D721Med (cell line): ENCODE measurements at places on chromosomes 5 and 9.

DNA sequence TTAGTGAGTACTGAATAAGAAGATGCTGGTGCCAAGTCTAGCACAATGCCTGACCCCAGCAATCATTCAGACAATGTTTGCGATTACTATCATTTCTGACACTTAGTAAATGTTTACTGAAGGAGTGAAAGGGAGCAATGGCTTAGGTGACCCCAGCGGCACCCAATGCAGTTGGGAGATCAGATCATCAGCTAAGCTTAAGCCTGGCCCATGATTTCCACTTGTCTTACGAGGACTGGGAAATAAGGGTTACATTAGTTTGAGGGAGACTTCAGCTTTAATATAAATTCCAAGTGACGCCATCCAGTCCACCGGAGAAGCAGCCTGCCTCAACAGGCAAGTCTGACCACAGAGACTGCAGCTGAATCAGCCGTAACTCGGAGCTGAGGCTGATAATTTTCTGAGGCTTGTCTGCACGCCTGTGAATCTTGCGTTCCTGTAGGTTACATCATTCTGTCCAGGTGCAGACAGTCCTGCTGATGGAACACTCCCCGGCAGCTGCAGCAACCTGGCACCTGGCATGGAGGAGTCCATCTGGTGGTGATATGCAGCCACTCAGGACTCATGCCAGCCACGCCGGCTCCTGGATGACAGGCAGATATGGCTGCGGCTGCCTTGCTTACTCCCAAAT is 34.9 kb upstream of the FGF1 start:
- no peak for DNase-seq

- no peak for DNase-seq
Observed at GRCh38 chr5:944621-944927, 51.9 kb downstream of the TRIP13 start.

DNA sequence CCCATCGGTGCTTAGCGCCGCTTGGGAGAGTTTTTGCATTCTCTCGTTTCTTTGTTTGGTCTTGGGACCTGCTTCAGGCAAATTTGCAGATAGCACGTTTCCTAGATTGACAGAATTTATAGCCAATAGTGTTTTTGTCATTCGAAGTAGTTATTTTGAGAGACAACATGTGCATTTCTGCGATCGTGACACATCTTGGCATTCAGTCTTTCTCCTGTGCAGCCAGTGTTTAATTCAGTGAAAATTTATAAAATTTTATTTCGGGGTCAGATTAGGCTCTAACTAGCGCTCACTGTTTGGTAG is 830 bp downstream of the PRRC1 start:
- DNase-seq, result no peak

GRCh38 chr5:169133531-169133930 is 167.4 kb downstream of the SLIT3 start:
- no peak for DNase-seq

- no peak for DNase-seq
Observed at GRCh38 chr5:137115152-137115551, 384.0 kb downstream of the SPOCK1 start.

DNA sequence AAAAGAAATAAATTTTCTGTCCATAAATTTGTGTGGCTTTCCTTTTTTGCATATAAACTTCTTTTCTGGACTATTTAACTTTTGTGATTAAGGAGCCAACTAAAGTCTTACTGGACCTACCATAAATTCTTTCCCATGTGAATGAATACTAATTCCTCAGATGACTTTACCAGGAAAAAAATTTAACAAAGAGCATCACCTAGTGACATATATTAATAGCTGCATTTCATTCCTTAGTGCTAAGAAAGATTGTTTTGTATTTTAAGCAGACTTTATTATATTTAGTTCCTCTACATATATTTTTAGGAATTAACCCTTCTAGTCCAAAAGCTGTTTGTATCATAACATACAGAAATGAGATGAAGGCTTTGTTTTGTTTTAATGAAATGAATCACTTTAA is 64.4 kb downstream of the C9orf85 start:
- no peak for DNase-seq

DNA sequence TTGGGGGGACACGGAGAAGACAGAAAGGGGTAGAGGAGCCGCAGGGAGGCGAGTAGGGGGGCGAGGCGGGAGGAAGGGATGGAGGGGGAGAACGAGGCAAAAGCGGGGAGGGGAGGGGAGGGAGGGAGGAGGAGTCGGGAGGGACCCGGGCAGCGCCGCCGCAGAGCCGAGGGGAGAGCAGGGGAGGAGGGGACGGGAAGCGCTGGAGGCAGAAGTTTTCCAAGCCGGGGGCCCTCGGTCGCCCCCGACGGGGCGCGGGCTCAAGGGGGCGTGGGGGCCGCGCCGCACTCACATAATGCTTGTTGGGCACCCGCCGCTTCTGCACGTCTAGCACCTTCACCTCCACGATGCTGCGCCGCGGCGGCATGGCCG is 353 bp downstream of the SH3PXD2B start:
- no peak for DNase-seq

DNA sequence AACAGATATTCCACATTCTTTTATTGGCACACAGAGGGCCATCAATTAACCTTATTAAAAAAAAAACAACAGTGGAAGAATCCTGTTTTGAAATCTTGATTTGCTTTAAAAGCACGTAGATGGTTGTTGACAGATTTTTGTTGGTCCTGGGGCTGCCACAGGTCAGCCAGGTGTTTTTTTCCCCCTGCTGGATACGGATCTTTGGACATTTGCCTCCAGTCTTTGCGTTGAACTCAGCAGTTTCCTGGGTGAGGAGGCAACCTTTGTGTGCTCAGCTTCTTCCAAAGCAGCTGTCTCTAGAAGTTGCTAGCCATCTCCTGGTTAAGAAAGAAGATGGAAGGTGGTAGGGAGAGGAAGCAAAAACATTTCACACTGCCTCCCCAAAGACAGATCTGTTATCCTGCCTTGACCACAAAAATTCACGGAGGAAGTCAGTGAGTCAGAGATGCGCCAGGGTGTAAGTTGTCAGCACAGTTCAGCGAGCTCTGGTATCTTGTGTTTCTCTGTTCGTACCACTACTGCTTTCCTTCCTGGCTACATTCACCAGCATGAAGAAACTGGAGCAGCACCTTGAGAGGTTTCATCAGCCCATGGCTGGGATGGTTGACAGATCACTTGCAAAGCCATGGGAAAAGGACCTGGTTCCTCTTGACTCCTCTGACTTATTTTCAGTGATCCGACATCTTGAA is 207.3 kb downstream of the ARHGAP26 start:
- no peak for DNase-seq

- DNase-seq, result no peak
Observed at GRCh38 chr9:13806714-13807113, 507.2 kb downstream of the NFIB start.

- no peak for DNase-seq
Observed at GRCh38 chr5:138129347-138129746, 9.9 kb downstream of the NME5 start.

- DNase-seq, result no peak
Observed at GRCh38 chr9:97559111-97559514, 57.6 kb downstream of the TMOD1 start.

DNA sequence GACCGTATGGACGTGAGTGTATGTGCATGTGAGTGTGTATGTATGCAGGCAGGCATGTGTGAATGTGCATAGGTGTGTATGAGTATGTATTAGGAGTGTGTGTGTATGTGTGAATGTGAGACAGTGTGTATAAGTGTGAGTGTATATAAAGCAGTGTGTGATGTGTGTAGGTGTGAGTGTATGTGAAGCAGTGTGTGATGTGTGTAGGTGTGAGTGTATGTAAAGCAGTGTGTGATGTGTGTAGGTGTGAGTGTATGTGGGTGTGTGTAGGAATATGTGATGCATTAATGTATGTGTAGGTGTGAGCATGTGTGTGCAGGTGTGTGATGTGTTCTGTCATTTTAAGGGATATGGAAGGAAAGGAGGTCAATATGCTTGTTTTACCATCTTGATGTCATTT is 215.5 kb downstream of the GADD45G start:
- no peak for DNase-seq

DNA sequence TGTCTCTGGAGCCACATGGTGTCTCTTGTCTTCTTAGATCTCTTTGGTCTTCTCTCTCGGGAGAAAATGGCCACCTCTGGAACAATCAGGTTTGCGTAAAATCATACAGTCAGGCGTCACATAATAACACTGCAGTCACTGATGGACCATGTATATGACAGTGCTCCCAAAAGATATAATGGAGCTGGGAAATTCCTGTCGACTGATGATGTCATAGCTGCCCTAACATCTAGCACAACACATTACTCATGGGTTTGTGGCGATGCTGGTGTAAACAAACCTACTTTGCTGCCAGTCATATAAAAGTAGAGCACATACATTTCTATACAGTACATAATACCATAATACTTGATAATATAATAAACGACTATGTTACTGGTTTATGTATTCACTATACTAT is 30.1 kb upstream of the RAI14 start:
- DNase-seq, result no peak

DNA sequence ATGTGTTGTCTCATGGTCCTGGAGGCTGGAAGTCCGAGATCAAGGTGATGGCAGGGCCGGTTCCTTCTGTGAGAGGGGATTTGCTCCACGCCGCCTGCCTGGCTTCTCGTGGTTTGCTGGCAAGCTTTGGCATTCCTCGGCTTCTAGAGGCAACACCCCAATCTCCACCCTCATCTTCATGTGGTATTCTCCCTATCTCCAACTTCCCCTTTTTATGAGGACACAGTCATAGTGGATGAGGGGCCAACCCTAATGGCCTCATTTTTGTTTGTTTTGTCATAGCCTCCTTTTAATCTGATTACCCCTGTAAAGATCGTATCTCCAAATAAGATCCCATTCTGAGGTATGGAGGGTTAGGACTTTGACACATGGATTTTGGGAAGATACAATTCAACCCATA is 41.7 kb upstream of the CLK4 start:
- DNase-seq, result no peak

DNA sequence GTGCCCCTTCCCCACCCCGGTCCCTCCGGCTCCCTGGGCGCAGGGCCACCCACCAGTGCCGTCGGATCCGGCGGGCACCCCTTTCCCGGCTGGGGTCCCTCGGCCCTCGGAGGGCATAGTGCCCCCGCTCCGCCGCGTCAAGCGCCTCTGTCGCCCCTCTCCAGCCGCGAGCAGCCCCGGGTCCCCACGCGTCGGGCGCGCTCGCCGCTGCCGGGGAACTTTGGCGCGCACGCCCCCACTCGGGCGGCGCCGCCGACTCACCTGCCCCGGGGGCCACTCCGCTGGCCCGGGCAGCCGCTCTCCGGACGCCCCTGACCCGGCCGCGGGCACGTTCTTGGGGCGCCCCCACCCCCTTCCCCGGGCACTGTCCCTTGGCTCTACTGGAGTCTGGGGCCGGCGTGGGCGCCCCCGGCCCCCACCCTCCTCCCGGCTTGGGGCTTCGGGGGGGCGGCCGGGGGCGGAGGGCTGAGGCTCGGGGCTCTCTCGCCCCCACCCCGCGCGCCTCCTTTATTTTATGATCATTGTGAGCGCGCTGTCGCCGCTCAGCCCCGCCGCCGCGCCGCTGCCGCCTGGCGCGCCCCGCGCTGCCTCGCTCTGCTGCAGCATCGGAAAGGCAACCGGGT is 1.1 kb upstream of the FAM78A start:
- no peak for DNase-seq

- DNase-seq, result no peak
Observed at GRCh38 chr5:115801984-115802383, 14.5 kb downstream of the CDO1 start.

DNA sequence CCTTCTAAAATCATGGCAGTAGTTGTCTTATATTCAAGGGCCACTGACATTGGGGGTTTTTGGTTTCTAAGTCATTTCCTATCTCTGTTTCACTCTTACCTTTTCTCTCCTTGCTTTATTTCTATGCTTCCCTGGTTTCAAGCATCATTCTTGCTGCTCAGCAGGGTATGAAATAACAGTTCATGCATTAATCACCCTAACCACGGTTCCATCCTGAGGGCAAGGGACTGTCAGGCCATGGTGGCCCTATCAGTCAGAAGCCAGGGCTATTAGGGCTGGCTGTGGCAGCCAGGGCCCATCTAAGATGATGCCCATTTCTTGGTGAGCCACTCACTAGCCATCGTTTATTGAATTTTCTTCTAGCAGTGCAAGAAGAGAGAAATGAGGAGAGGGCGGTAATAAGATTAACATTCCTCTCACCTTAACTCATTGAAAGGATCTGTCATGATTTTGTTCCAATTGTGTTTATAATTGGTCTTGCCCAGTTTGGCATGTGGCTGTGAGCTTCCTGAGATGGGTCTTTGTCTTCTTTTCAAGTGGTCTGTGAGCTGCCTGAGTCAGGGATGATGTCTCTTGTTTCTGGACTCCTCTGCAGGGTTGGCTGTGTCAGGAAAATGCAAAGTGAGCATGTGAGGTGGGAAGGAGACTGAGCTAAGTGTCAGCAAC is 45.2 kb downstream of the CYSTM1 start:
- no peak for DNase-seq

GRCh38 chr5:173326501-173326960 is 1.7 kb downstream of the STC2 start:
- DNase-seq, result no peak

DNA sequence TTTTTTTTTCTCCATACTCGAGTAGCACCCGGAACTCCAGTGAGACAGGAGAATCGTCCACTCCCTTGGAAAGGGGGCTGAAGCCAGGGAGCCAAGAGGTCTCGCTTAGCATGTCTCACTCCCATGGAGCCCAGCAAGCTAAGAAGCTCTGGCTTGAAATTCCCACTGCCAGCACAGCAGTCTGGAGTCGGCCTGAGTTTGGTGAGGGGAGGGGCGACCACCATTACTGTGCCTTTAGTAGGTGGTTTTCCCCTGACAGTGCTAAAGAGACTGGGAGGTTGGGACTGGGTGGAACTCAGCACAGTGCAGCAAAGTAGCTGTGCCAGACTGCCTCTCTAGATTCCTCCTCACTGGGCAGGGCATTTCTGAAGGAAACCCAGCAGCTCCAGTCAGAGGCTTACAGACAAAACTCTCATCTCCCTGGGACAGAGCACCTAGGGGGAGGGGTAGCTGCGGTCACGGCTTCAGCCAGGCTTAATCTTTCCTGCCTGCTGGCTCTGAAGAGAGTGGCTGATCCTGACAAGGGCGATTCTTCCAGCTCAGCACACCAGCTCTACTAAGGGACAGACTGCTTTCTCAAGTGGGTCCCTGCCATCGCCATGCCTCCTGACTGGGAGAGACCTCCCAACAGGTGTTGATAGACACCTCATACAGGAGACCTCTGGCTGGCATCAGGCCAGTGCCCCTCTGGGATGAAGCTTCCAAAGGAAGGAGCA is 414.5 kb upstream of the ZNF608 start:
- DNase-seq, result no peak

- no peak for DNase-seq
Observed at GRCh38 chr5:168365581-168366081, 74.2 kb downstream of the WWC1 start.

DNA sequence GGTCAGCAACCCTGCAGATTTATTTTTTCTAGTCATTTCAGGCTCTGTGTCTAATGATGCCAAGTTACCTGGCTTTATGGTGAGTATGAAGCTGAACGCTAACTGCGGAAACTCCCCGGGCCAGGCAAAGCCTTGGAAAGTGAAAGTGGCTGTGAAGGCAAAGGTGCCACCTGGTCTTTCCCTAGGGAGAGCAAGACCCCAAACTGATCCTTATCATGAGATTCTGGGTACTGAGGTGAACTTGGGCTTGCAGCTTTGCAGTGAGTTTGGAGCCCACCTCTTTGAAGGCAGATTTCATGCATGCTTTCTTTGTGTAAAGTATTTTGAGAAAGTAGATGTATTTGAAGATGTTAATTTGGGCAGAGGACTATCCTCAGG is 63.3 kb downstream of the CARTPT start:
- no peak for DNase-seq

GRCh38 chr9:34954225-34954624 is 3.9 kb upstream of the PHF24 start:
- DNase-seq, result no peak
